GM12878 (cell line): ENCODE measurements at places on chromosomes 4 and X. TPM values are rescaled to one million over a fixed set of nuclear protein-coding genes. Genes with fewer than 3 reads are reported as not detected.

Gene NAA15
- 84.6 and 91.5 TPM in 2 replicates for total RNA-seq

Gene RTL5
- total RNA-seq: 0.05 and 0.10 TPM in 2 replicates

Gene CXCR3
- total RNA-seq: 45.4 and 48.2 TPM in 2 replicates

Gene FGF13
- 0.08 and 0.24 TPM in 2 replicates for total RNA-seq

Gene ARMCX4
- total RNA-seq: 0.90 and 1.1 TPM in 2 replicates

Gene SUPT20HL2
- total RNA-seq: not detected in 2 replicates

Gene WAS
- 84.7 and 86.8 TPM in 2 replicates for total RNA-seq

Gene KLB
- total RNA-seq: 0.08 and 0.11 TPM in 2 replicates

Gene GPM6B
- 0.21 TPM in 1 of 2 replicates, not detected in the other for total RNA-seq

Gene KCND1
- total RNA-seq: 0.61 and 0.97 TPM in 2 replicates

GRCh38 chr4:113243312-113243711 lies 193.9 kb downstream of the ANK2 start:
- no peaks in the 10 kb centered on the region for H3K27me3 ChIP-seq
- H3K4me3 ChIP-seq: no peak overlapping the region
- H3K36me3 ChIP-seq: no peaks in the 10 kb centered on the region

DNA sequence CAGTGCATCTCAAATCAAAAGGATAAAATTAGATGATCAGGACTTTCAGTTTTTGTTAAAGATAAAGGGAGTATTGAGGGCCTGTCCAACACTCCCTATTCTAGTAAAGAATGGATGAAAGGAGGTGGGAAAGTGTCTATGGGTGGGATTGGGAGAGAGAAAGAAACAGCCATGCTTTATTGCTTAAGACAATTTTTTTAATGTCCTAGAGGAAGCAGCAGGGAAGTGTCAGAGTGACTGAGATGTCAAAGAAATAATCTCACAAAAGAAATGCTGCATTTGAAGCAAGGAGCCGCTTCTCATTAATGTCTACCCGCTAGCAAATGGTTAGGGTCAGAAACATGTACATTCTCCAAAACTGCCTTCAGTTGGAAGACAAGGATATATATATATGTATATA lies 117.4 kb upstream of the GALNT7 start:
- no peaks in the 10 kb centered on the region for H3K4me1 ChIP-seq
- H3K36me3 ChIP-seq: no peaks in the 10 kb centered on the region
- no peak overlapping the region for H3K4me3 ChIP-seq
- H3K27ac ChIP-seq: no peak overlapping the region

- H3K27ac ChIP-seq: no peak overlapping the region
- no peaks in the 10 kb centered on the region for H3K27me3 ChIP-seq
- H3K36me3 ChIP-seq: no peaks in the 10 kb centered on the region
- DNase-seq: no peak
- H3K4me1 ChIP-seq: no peaks in the 10 kb centered on the region
- H3K4me3 ChIP-seq: no peak overlapping the region
These were observed 172.5 kb downstream of the PPP3CA start for GRCh38 chr4:101174679-101175345.

DNA sequence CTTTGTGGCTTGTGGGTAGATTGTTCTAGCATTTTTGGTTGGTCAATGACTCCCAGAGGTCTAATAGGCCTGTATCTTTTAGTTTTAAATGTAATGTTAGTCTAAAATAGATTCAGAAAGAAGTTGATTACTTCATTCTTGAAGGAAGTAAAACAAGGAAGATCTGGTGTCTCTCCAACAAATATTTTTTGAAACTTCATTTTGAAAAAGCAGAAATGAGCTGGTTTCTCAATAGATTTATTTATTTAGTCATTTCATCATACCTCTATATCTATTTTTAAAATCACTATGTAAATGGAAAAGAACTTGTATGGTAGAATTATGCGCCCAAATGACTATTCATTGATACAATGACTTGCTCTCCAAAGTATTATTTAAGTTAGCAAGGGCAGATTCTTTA lies 7.2 kb downstream of the HTR2C start:
- H3K27me3 ChIP-seq: no peaks in the 10 kb centered on the region
- no peak overlapping the region for H3K4me3 ChIP-seq
- H3K4me1 ChIP-seq: no peaks in the 10 kb centered on the region
- no peak for DNase-seq
- H3K36me3 ChIP-seq: no peaks in the 10 kb centered on the region

- H3K27ac ChIP-seq: no peak overlapping the region
- H3K4me3 ChIP-seq: no peak overlapping the region
- no peak for DNase-seq
- H3K4me1 ChIP-seq: no peaks in the 10 kb centered on the region
- no peaks in the 10 kb centered on the region for H3K27me3 ChIP-seq
These were observed 7.8 kb upstream of the HAUS3 start for GRCh38 chr4:2249526-2250356.

DNA sequence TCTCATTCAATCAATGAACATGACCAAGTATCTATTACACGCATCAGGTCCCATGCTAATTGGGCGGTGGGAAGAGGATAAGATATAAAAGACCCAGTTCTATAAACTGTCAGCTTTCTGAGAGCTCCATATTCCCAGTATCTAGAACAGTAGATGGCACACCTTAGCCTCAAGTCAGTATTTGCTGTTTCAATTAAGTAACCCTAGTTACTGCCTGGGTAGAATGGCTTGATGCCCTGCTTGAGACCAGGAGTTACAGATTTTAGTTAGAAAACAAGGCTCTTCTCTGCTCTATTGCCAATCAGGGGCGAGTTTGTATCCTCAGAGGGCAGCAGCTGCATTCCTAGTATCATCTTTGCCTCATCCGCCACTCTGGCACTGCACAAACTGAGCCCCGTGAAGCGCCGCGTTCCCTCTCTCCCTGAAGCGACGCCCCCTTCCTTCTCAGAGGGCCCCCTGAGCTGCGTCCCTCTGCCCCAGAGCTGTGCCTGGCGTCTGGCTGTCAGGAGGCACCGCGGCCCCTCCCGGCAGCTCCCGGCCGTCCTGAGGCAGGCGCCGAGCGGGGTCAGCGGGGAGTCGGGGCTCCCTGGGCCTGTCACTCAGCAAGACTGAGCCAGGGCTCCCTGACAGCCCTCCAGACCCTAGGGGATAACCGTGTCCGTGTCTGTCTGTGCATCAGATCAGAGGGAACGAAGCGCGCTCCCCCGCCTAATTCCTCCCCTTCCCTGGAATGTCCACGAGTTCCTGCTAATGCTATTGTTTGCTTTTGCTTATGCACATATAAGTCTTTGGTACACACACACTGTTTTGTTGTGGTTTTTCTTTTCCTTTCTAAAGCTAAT lies 212.4 kb upstream of the TTC29 start:
- H3K27ac ChIP-seq: no peak overlapping the region
- H3K27me3 ChIP-seq: peaks cover 7% of the 10 kb centered on the region; the same call in 1 of the 2 replicates
- no peaks in the 10 kb centered on the region for H3K4me1 ChIP-seq
- H3K4me3 ChIP-seq: no peak overlapping the region
- no peaks in the 10 kb centered on the region for H3K36me3 ChIP-seq

GRCh38 chrX:125681058-125681457 lies 361.4 kb downstream of the TEX13C start:
- DNase-seq: no peak
- no peaks in the 10 kb centered on the region for H3K4me1 ChIP-seq
- H3K36me3 ChIP-seq: no peaks in the 10 kb centered on the region
- no peak overlapping the region for H3K4me3 ChIP-seq
- no peak overlapping the region for H3K27ac ChIP-seq
- no peaks in the 10 kb centered on the region for H3K27me3 ChIP-seq

GRCh38 chrX:49172280-49172780 lies 632 bp downstream of the PLP2 start:
- H3K27ac ChIP-seq: peak overlapping the region; percentile 62
- H3K4me1 ChIP-seq: peaks cover 14% of the 10 kb centered on the region; the same call in 1 of the 2 replicates
- H3K4me3 ChIP-seq: peak overlapping the region; percentile 73

GRCh38 chr4:102356562-102357202 lies 11.4 kb upstream of the SLC39A8 start:
- no peak overlapping the region for H3K4me3 ChIP-seq
- no peaks in the 10 kb centered on the region for H3K36me3 ChIP-seq
- H3K27ac ChIP-seq: no peak overlapping the region
- no peaks in the 10 kb centered on the region for H3K4me1 ChIP-seq
- DNase-seq: no peak

- H3K4me1 ChIP-seq: no peaks in the 10 kb centered on the region
- no peak for DNase-seq
- H3K36me3 ChIP-seq: no peaks in the 10 kb centered on the region
- no peak overlapping the region for H3K4me3 ChIP-seq
These were observed 40.4 kb upstream of the AR start for GRCh38 chrX:67503453-67503852.

DNA sequence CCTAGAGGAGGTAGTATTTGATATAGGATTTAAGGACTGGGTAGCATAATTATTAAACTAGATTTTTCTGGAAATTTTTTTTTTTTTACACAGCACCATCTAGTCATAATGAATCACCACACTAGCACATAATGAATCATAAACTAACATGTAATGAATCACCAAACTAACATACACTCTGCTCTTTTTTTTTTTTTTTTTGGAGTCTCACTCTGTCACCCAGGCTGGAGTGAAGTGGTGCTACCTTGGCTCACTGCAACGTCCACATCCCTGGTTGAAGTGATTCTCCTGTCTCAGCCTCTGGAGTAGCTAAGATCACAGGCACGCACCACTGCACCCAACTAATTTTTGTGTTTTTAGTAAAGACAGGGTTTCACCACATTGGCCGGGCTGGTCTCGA lies 92.5 kb downstream of the FAM13A start:
- H3K36me3 ChIP-seq: no peaks in the 10 kb centered on the region
- no peaks in the 10 kb centered on the region for H3K27me3 ChIP-seq
- H3K4me3 ChIP-seq: no peak overlapping the region
- no peak overlapping the region for H3K27ac ChIP-seq
- DNase-seq: no peak
- H3K4me1 ChIP-seq: no peaks in the 10 kb centered on the region

DNA sequence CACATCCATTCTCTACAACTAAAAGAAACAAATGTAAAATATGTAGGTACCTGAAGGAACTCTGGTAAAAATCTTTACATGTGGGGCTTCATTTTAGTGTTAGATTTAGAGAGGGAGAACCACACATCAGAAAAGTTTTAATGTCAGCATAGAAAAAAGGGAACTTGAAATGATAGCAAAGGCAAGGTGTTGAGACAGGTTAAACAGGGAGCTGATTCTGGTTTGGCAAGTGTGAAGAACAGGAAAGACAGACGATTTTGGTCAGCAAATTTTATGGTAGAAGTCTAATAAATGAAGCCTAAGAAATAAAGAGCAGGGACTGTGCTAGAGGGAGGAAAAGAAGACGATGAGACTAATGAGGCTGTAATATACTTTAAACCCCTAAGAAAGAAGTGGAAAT lies 67.6 kb upstream of the COX18 start:
- no peaks in the 10 kb centered on the region for H3K4me1 ChIP-seq
- H3K27me3 ChIP-seq: no peaks in the 10 kb centered on the region
- no peak for DNase-seq
- H3K27ac ChIP-seq: no peak overlapping the region
- peaks cover 28% of the 10 kb centered on the region for H3K36me3 ChIP-seq

DNA sequence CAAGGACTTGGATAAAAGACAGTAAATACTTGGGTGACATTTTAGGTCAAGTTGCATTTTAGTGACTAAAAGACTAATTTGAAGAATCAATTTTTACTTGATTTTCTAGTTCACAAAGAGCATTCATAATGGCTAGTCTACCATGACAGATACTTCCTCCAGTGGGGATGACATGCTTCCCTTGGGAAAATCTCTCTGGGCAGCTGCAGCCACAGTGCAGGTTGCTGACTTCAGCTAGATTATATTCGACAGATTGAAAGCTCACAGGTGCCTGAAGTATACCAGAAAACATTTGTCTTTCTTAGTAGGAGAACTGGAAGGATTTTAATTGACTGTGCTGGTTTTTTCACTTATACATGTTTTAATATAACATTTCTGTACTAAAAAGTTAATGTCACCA lies 209.6 kb upstream of the MAGEB2 start:
- H3K4me3 ChIP-seq: no peak overlapping the region
- H3K4me1 ChIP-seq: no peaks in the 10 kb centered on the region

DNA sequence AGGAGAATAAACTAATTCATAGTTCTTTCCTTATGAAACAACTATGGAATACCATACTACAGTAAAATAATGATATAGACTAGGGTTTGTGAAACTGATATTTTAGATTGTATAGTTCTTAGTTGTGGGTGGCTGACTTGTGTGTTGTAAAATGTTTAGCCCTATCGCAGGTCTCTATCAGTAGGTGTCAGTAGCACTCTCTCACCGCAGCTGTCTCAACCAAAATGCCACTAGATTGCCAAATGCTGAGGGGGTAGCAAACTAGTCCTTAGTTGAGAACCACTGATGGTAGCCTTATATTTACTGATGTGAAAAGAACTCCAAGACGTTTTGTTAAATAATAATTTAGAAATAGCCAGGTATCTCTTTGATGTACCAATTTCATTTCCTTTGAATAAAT lies 48.1 kb downstream of the RHOXF2B start:
- DNase-seq: no peak
- no peaks in the 10 kb centered on the region for H3K27me3 ChIP-seq
- H3K36me3 ChIP-seq: no peaks in the 10 kb centered on the region

DNA sequence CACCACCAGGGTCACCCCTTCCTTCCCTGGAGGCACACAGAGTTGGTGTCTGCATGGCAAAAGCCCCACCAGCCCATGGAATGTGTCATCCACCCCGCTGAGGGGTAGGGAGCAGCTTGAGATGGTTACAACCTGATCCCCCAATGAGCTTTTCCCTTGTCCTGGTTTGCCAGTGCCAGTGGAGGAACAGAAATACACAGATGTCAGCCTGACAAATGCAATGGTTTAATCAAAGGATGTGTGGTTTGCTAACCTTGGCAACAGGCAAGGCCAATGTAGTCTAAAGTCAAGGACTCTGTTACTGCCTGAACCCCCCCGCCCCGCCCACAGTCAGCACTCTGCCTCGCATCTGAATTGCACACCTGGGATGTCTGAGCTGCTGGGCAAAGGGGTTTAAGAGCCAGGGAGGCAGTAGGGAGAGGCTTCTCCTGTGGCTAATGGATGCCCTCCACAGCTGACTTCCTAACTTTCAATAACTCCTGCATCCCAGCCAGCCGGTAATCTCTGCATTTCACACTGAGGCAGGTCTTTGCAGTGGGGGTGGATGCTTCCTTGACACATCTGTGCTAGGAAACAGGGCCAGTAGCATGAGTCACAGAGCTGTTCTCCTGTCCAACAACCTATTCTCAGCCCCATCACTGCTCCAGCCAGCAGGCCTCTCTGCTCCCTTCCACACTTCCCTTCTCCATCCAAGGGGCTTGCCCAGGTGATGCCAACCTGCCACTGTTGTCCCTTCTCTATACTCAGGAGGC lies 137.5 kb downstream of the AMMECR1 start:
- H3K4me1 ChIP-seq: peaks cover 4% of the 10 kb centered on the region
- H3K27ac ChIP-seq: no peak overlapping the region
- H3K4me3 ChIP-seq: no peak overlapping the region
- H3K36me3 ChIP-seq: no peaks in the 10 kb centered on the region
- H3K27me3 ChIP-seq: no peaks in the 10 kb centered on the region

- H3K27ac ChIP-seq: no peak overlapping the region
- DNase-seq: no peak
- peaks cover 10% of the 10 kb centered on the region for H3K27me3 ChIP-seq
These were observed 1.5 kb downstream of the EREG start for GRCh38 chr4:74366367-74366911.

GRCh38 chr4:56127716-56128115 lies 179.0 kb downstream of the CEP135 start:
- no peaks in the 10 kb centered on the region for H3K4me1 ChIP-seq
- H3K27ac ChIP-seq: no peak overlapping the region
- H3K4me3 ChIP-seq: no peak overlapping the region
